ENCODE measurements at places on chromosomes 1 and 21.

- DNase-seq, result peak; percentile 36
Observed at GRCh38 chr1:216665406-216665805, 57.8 kb downstream of the ESRRG start.

GRCh38 chr1:215397106-215397505 lies 170.0 kb upstream of the KCTD3 start:
- no peak for DNase-seq

DNA sequence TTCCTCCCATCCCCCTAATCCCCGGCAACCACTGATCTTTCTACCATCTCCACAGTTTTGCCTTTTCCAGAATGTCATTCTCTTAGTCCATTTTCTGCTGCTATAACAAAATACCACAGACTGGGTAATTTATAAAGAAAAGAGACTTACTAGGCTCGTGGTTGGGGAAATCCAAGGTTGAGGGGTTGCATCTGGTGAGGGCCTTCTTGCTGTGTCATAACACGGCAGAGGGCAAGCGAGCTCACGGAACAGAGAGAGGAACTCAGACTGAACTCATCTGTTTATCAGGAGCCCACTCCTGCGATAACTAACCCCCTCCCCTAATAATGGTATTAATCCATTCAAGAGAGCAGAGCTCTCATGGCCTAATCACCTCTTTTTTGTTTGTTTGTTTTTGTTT lies 52.0 kb downstream of the RUNX3 start:
- no peak for DNase-seq

- no peak for DNase-seq
Observed at GRCh38 chr1:21886486-21887215, 50.5 kb downstream of the HSPG2 start.

GRCh38 chr1:211518330-211519289 lies 26.6 kb upstream of the RD3 start:
- no peak for DNase-seq

GRCh38 chr1:246270236-246270635 lies 236.8 kb downstream of the SMYD3 start:
- no peak for DNase-seq

GRCh38 chr1:24679725-24680124 lies 36.6 kb downstream of the SRRM1 start:
- no peak for DNase-seq

DNA sequence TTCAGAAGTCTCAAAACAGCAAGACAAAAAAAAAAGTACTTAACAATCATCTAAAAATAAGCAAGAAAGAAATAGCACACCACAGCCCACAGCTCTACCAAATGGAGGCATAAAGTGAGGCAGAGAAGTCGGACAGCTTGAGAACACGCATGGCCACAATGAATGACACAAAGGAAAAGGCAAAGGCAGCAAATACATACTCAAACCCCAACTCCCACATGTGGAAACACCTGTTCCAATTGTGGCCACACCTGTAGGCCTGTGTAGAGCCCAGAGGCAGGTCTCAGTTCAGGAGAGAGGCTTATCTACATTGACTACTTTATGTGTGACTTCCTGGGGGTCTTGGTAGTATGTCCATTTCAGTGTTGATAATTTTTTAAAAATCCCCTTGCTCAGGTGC lies 543.5 kb downstream of the LMO4 start:
- DNase-seq, result no peak

DNA sequence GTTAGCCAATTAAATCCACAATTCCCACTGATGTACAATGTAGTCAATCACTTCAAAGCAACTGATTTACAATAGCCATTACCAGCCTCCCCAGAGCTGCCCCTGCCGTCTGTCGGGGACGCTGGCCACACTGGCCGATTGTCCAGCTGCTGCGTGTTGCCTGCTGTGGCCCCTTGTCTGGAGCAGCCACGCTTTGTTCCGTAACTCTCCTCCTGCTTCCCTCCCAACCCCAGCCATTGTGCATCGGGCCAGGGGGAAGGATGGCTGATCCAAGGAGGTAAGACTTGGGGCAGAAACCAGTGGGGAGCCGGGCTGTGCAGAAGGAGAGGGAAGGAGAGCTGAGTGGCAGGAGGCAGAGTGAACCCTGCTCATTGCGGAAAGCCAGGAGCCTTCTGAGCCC lies 83.6 kb upstream of the LYST start:
- no peak for DNase-seq

DNA sequence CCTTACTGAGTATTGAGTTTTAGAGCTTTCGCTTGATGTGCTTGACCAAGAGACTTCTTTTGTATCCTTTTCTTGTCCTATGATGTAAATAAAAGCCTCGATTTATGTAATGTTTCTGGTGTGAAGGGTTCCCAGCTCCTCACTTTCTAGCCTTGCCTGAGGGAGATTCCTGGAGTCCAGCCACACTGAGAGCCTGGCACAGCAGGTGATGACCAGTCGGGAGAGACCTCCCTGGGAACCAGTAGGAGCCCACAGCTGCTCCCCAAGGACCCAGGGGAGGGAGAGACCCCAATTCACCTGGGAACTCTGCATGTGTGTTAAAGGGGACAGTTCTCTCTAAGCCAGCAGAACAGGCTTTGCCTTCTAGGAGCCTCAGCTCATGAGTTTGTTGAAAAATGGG lies 8.9 kb downstream of the C1orf115 start:
- DNase-seq, result no peak

GRCh38 chr21:20783611-20784010 lies 214.6 kb upstream of the NCAM2 start:
- no peak for DNase-seq

- no peak for DNase-seq
Observed at GRCh38 chr1:167683226-167683625, 38.6 kb upstream of the MPZL1 start.

GRCh38 chr1:178192686-178193085 lies 98.8 kb downstream of the RASAL2 start:
- peak; percentile 89 for DNase-seq

DNA sequence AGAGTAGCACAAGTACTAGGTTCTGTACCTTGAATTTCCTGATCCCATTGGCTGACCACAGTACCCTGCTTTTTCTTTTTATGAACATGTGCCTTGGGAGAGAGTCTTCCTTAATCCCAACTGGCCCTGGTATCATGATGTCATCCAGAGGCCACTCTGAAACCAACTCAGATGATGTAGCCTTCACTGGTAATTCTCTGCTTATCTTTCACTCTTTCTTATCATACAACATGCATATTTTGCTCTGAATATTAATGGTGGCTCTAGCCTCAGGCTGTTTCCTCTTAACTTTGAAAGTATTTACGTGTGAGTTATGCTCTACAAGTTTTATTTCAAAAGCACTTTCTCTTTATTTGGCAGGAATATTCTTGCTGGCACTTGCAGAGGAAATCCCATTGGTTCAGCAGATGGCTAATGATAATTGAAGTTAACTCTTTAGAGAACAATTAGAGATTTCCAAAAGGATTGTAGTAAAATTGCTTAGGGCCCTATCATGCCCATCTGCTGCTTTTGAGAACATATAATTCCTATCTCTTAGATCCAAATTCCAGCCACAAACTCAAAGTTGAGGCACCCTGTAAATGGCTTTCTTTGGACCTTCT lies 86.1 kb downstream of the PTGER3 start:
- DNase-seq, result no peak

DNA sequence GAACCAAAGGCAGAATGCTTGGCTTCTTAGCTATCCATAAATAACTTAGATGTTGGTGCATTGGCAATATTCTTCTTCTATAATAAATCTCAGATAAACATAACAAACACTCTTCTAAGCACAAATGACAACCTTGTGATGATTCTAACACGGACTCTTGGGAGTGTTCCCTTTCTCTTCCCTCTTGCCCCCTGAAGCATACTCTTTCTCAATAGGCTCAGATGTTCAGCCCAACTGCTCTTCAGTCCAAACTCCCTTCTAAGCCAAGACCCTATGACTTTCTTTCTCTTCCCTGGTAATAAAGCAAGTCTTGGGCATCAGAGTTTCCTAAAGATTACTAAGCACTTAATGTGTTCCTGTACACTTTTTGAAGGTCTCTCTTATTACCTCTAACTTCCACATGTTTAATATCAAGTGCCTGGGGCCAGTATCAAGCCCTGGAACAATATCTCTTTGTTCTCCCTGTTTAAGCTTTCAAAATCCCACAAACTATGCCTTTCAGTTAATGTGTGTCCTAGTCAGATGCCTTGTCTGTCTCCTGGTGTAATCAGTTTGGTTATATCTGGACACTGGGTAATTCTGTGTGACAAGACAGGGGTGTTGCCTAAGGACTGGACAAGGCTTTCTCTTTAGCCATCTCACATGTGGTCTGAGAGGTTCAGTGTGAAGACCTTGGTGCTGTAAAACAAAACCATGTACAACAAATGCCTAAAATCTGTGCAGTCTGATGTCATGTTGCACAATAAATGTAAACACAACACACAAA lies 92.9 kb upstream of the IVNS1ABP start:
- no peak for DNase-seq

DNA sequence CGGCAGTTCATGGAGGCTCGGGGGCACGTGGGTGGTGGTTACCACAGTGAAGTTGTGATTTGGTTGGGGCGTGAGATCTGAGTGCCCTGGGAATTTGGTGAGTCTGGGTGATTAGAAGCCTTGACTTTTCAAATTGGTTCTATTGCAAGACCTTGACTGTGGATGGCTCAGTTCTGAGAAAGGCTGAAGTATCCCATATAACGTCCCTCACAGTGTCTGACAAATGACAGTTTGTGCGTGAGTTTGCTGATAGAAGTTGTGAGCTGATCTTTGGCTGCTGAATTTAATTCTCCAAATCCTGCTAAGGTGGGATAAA lies 549 bp downstream of the MSH4 start:
- no peak for DNase-seq

DNA sequence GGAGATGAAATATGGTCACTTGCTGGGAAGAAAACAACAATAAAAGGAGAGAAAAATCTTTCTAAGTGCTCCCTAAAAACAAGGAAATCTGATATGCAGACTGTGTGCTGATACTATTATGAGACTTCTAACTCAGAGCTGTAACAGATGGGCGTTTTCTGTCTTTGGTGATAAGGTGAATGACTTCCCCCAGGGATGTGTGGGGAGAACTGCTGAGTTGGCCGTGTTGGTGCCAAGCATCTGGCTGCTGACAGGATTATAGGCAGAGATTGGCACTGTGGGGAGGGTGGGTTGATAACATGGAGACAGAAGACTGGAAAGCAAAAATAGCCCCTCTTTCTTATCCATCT lies 438.5 kb upstream of the PLXNA2 start:
- DNase-seq, result no peak

- no peak for DNase-seq
Observed at GRCh38 chr1:88228114-88228513, 456.0 kb upstream of the PKN2 start.

GRCh38 chr1:162366149-162366548 lies 10.5 kb downstream of the SPATA46 start:
- DNase-seq, result no peak

- no peak for DNase-seq
Observed at GRCh38 chr1:166527752-166528151, 311.5 kb upstream of the POGK start.

DNA sequence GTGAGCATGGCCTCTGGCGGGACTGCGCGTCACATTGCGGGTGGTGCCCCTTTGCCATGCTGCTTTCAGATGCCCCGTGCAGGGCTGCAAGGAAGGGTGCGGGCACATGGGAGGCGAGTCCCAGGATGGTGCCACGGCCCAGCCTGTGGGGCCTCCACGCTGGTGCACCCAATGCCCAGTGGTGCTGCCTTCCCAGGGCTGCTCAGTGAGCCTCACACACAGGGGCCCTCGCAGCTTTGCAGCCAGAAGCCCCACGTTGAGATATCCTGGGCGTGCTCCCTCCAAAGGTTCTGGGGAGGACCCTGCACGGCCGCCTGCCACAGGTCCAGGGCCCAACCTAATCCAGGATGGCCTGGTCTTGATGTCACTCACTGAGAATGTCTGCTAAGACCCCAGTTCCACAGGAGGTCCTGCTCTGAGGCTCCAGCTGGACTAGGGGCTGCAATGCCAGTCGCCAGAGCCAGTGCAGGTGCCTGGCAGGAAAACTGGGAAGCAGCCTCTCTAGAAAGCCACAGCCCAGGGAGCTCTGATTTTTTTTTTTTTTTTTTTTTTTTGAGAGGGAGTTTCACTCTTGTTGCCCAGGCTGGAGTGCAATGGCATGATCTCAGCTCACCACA lies 34.1 kb upstream of the PRSS38 start:
- no peak for DNase-seq

All from EL (cell line).